ENCODE measurements at places on chromosomes 1 and 21.

DNA sequence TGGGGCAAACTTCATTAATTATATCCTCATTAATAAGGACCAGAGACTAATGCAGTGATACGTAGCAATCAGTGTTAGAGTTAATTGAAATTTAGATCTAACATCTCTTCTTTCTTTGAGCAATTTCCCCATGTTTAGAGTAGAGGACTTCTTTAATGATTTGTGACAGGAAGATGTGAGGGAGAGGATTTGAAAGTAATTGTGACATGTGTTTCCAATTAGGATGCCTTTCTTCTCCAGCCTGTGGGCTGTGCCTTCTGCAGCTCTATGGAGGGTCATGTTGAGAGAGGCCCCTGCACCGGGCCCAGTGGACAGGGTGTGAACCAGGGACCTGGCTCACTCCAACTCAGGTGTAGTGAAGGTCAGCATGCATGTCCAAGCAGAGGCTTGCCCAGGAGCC, 103.0 kb downstream of the GREM2 start:
- DNase-seq: no peak

DNA sequence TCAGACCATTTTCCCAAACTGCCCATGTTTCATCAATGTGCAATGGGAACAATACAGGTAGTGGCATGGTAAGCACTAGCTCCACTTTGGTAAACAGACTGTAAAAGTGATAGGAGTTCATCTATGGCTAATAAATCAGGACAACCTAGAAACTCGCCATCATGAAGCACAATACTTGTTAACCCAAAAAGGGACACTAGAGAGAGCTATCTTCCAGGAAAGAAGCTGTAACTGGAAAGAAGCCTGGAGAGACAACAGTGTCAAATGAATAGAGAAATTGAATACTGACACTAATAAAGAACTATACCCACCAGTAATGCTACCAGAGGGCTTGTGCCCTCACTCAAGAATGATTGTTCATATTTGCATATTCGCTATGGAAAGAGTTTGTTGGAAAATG, 164.7 kb upstream of the RGS18 start:
- DNase-seq: no peak

DNA sequence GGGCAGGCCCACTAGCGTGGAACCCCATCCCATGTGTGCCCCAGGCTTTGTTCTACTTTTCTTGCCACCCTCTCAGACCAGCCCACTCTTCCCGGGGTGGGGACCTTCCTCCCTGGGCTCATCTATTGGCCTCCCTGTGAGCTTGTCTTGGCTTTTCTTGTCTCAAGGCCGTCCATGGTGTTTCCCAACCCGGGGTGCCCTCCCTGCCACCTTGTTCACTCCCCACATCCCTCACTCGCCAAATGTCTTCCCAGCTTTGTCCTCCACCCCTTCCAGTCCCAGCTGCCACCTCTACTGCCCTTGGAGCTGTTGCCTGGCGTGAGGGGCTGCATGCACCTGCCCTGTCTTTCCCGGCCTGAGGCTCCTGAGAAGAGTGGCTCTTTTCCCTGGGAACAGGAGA, 18.4 kb downstream of the LRRC71 start:
- no peak for DNase-seq

GRCh38 chr1:35407743-35408142, 139.2 kb downstream of the ZMYM4 start:
- DNase-seq: no peak

DNA sequence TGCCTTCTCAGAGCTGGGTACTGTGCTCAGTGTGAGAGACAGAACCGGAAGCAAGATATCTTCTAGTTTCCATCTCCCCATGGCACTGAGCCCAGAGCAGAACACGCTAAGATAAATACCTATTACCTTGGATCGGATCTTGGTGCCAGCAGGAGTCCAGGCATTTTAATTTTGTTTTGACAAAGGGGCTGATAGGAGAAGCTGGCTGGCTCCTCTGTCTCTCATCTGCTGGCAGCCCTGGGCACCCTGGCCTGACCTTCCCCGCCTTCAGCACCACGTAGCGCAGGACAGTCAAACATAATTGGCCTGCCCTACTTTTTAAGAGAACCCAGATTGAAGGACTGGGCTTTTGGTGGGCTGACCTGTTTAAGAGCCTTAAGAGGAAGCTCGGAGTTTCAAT, 160.7 kb upstream of the KLHDC7A start:
- DNase-seq: no peak

- no peak for DNase-seq
Observed at GRCh38 chr1:72050551-72050950, 231.8 kb downstream of the NEGR1 start.

GRCh38 chr21:45262041-45262581, 25.6 kb downstream of the POFUT2 start:
- DNase-seq: no peak

DNA sequence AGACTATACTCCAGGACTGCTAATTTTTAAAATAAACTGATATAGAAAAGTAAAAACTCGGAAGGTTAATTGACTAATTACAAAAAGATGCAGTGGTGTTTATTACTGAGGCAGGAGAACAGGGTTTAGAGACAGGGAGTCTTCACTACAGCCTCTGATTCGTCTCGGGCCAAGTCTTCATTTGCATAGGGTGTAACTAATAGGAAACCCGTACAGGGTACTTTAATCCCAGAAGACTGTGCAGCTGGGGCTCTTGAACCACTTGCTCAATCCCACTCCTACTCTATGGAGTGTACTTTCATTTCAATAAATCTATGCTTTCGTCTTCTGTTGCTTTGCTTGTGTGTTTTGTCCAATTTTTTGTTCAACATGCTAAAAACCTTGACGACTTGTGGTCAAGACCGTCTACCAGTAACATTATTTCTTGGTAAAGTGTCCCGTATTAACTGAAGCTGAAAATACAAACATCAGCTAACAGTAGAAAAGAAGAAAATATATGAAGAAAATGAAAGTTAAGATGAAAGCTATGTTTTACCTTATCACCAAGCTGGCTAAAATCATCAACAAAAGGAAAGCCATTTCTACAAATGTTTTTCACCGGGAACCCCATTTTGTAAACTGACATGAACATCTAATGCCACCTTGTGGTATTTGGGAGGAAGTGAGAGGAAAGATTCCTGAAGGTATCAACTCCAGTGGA, 8.0 kb downstream of the SDHB start:
- DNase-seq: no peak

GRCh38 chr1:225607355-225607754, 45.6 kb downstream of the ENAH start:
- DNase-seq: no peak

DNA sequence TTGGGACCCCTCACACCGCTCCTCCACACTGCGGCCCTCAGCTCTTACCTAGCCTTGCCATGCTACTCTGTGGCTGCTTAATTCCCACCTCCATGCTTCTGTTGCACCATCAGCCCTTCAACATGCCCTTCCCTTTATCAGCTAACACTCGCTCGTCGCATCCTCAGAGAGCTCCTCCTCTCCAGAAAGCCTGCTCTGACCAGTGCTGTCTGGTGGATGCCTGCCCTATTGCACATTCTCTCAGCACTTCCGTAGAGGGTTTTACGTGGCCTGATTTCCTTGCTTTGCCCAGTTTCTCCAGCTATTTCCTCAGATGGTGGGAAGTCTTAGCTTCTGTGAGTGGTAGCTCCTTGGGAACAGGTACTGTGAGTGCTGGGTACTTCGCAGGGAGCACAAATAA, 10.3 kb upstream of the LAD1 start:
- no peak for DNase-seq

- no peak for DNase-seq
Observed at GRCh38 chr1:87203904-87204303, 124.8 kb upstream of the LMO4 start.

GRCh38 chr1:215754112-215754511, 187.0 kb downstream of the KCTD3 start:
- DNase-seq: no peak

- no peak for DNase-seq
Observed at GRCh38 chr1:24928689-24929397, 1.2 kb downstream of the RUNX3 start.

GRCh38 chr1:44757420-44757819, 17.8 kb downstream of the KIF2C start:
- no peak for DNase-seq

GRCh38 chr1:108034396-108034795, 69.4 kb upstream of the VAV3 start:
- DNase-seq: no peak

- no peak for DNase-seq
Observed at GRCh38 chr1:208433971-208434370, 189.8 kb upstream of the PLXNA2 start.

DNA sequence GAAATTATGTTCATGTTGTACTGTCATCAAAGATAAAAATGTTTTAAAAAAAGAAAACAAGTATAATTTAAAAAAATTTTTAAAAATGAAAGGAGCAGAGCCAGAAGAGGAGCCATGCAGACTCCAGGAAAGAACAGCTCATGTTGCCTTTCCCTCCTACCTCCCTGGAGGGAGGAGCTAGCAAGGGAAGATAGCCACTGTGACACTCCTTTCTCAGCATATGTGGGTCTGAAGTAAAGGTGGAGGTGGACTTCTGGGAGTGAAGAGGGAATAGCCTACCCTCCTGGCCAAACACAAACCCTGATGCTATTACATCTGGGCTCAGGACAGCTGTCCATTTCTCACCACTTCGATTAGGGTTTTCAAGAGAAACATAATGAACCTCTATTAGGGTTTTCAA, 54.2 kb downstream of the SLC2A1 start:
- no peak for DNase-seq

- no peak for DNase-seq
Observed at GRCh38 chr1:234893725-234894630, 234.7 kb downstream of the TOMM20 start.

- DNase-seq: no peak
Observed at GRCh38 chr1:51627672-51628071, 10.8 kb downstream of the OSBPL9 start.

DNA sequence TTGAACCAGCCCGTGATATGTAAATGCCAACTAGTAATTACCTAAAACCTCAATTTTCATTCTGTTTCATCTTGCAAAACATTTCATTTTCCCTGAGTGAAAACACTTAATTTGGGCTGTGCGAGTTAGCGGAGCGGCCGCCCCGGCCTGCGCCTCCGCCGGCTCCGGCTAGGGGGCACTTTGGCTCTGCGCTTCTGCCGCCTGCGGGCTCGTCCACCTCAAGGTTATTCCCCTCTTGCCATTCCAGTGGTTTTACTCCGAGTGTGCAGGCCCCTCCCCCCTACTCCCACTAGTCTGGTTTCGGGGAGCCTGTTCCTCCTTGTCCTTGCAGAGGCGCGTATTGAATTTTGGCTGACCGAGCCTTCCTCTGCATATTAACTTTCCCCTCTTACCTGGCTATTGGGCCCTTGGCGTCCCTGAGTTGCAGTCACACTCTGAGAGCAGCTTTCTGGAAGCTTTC, 55.6 kb downstream of the PEX14 start:
- no peak for DNase-seq

- no peak for DNase-seq
Observed at GRCh38 chr1:47727697-47728085, 269.5 kb downstream of the TRABD2B start.

DNA sequence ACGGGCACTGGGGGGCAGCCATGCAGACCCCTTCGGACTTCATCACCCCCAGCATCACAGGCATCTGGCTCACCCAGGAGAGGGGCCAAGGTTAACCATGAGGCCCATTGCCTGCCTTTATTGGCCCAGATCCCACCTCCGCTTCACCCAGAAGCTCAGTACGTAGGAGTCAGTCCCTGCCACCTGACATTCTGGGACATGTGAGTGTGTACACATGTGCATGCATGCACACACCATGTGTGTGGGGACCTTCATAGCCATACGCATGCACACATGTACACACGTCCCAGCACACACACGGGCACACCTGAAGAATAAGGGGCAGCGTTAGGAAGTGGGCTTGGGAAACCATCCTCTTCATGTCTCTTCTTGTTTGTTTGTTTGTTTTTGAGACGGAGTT, 24.1 kb upstream of the TRAPPC10 start:
- no peak for DNase-seq

DNA sequence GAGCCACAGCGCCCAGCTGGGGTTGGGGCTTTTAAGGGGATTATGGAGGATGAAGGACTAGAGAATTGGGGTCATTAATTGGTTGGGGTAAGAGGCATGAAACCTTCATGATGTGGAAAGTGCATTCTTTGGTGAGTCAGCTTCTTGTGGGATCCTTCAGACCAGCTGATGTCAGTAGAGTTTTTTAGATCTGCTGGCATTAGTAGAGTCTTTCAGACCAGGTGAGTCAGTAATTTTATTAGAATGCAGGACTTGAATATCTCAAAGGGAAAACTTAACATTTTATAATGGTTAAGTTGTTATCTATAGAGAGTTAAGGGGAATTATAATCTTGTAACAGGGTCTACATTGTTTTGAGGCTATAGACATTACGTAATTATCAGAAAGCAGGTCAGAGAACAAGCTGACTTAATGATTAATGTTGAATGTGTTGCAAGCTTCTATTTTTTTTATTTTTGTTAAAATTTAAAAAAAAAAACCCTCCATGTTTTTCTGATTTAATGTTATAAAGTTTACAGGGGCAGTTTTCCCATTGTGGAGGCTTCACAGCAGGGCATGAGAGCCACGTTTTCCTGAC, 160.9 kb upstream of the FMN2 start:
- DNase-seq: no peak

DNA sequence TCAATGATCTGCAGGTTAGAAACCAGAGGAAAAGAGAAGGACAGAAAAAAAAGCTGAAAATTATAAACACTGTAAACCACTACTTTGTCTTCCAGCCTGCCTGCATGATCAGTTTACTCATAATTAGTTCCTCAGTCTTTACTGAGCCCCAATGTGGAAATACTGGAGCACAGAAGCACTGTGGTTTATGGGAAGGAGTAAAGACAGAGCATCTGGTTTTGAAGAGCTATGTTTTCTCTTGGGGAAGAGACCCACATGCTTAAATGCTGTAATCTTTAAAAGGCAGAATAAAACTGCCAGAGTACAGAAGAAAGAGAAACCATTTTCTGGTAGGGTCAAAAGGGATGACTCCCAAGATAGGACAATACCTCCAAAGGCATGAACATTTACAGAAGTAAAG, 159.0 kb upstream of the ZNHIT6 start:
- no peak for DNase-seq

DNA sequence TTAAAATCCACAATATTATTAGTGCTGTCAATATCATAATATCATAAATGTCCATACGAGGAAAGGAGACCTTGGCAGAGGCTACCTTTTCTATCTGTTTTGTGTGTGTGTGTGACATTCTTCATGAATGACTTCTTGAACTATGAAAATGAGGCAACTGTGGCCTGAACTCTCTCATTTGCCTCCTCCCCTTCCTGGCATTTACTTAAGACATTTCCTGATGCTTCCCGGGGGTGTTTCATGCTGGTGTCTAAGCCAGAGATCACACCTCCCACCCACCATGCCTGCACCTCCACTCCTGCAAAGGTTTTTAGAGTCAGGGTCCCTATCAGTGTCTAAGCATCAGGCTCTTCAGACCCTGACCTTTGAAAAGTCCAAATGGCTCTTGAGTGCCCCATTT, 420.9 kb downstream of the KIF26B start:
- no peak for DNase-seq

DNA sequence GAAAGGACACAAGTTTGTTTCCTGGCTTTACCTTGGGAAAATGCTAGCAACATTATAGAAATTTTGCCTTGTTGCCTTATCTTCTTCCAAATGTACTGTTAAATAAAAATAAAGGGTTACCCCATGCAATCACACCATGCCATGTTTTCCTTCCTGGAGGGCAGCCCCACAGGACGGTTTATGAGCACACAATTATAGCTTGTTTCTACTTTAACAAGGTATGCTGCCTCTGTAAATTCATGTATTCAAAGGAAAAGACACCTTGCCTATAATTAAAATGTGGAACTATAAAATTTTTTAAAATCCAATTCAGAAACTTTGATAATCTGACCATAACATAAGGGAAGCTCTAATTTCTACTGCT, 63.4 kb downstream of the CAPN2 start:
- DNase-seq: no peak

GRCh38 chr1:83086346-83086745, 912.6 kb downstream of the TTLL7 start:
- no peak for DNase-seq

All from CMK (cell line).